ENCODE measurements at places on chromosomes 3 and 15.

DNA sequence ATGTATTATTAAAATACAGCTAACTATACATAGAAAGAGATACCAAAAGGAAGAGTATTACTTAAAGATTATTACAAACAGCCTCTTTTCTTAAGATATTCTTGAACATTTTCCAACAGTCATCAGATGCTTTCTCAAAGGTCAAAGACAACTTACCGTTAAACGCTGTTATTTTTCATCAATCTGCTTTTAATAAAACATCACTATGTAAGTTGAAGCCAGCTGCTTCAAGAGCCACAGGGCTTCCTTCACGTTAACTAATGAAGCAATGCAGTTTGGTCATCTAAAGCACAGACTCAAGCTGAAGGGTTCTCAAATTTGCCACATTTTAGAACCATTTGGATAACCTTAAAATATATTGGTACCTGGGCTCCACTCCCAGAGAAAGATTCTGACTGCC, 578.8 kb downstream of the ROBO2 start:
- DNase-seq: no peak

DNA sequence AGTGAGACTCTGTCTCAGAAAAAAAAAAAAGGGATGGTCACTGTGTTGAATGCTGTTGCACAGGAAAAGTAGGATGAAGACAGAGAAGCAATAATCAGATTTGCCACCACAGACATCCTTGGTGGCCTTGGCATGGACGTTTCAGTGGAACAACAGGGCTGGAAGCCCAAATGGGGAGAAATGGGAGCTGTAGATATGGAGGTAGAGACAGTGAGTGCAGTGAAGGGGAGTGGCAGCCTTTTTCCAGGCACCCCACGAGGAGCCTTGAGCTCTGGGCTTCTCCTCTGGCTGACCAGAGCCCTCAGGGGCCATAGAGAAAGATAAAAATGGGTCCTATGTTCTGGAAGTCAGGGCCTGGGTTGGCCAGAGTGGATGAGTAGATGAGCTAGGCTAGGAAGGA, 12.3 kb upstream of the DOCK3 start:
- DNase-seq: no peak

DNA sequence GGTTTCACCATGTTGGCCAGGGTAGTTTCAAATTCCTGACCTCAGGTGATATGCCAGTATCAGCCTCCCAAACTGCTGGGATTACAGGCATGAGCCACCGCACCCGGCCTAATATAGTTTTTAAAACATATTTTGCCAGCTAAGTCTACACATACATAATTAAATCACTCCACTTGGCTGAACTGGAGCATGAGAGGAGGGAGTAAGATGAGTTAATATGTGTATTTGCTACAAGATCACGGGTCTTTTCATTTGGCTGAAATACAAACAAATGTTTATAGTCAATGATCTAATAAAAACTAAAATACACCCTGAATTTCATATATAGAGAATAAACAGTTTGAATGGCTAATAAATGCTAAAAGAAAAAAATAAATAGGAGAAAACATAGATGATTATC, 25.3 kb downstream of the SLC30A4 start:
- no peak for DNase-seq

DNA sequence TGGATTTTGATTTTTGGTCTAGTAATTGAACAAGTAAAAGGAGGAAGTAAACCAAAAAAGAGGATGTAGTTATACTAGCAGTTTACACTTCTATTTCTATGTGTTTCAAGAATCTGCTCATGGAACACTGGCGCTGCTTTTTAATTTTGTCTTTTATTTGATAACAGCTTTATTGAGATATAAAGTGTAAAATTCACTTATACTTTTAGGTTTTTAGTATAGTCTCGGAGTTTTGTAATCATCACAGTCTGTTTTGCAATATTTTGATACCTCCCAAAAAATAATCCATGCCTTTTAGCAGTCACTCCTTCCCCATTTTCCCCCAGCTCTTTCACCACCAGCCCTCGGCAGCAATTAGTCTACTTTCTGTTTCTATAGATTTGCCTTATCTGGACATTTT, 18.0 kb downstream of the UBE2E2 start:
- no peak for DNase-seq
